NCI-H82 (cell line): ENCODE measurements at places on chromosomes 12 and 14.

GRCh38 chr12:14993537-14994266 lies 20.9 kb downstream of the PDE6H start:
- DNase-seq: no peak

DNA sequence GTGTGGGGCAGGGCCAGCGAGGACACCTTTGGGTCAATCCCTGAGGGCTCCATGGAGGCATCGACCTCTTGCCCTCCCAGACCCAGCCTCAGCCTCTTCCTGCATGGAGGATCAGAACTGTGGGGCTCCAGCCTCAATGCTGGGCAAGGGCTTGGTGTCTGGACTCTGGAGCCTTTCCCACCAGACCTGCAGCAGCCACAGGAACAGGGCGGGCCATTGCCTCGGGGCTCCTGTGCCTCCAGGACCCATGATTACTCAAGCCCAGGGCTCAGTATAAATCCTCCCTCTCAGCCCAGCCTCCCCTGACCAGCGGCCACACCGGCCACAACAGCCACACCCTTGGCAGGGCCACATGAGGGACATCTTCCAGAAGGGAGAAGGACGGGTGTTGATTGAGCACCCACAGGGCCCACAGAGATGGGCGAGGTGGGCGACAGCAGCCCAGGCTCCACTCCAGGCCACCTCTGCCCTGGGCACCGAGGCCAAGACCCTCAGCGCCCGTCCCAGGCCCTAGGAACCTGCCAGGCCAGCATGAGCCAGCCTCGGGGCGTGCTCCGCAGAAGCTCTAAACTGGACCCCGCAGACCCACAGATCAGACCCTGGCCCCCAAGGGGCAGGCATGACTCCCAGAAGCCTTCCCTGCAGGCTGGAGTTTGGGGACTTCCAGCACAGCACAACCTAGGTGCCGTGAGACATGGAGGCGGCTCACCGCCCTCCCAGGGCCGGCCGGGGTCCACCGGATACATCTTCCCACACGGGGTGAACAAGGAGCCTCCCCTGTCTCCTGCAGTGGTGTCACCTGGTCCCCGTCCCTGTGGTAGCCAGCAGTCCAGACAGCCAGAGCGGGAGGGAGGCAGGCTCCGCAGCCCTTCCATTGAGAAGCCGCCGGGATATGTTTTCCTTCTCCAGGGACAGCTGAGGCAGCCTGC lies 25.1 kb downstream of the NCOR2 start:
- no peak for DNase-seq

DNA sequence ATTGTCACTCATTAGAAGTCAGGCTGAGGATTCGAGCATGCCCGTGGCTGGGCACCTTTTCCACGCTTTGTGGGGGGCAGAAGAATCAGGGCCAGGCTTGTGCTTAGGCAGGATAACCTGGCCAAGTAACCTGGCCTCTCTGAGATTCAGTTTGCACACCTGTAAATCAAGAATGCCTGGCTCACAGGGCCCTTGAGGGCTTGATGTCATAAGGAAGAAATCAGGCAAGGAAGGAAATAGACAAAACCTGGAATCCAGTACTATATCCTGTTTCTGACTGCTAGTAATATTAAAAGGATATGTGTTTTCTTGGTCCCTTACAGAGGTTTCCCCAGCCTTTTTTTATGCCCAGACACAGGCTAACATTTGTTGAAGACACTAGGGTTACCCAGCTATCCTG lies 91.9 kb downstream of the SAMD4A start:
- no peak for DNase-seq

DNA sequence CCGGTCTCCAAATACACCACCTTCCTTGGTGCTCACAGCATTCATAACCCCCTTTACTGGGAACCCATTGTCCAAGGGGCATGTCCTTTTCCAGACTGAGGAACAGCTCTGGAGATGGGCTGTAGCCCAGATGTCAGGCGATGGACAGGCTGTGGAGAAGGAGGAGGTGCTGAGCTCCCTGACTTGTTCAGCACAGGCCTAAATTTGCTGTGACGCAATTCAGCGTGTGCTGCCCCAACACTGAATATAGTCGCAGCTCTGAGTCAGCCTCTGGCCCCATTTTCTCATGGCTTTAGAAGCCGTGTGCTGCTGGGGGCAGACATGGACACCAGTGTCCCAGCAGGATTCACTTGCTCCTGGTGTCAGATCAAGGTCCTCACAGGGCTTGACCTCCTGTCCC lies 269.1 kb downstream of the EMP1 start:
- DNase-seq: no peak

DNA sequence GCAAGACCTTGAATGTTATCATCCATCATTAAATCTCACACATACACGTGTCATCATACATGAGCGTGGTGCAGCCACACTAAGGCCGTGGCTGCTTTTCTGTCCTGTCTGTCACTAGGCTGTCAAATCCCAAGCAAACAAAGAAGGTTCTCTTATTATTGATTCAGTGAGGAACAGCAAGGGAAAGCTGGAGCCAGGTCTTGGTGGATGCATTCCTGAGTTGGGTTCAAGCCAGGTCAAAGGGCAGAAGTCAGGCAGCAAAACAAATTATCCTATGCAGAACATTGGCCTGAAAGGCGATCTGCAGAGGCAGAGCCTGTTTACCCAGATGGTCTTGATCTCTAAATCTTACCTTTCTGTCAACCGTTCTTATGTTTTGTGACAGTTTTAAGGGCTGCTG lies 252.3 kb downstream of the NEDD1 start:
- DNase-seq: peak; percentile 35

DNA sequence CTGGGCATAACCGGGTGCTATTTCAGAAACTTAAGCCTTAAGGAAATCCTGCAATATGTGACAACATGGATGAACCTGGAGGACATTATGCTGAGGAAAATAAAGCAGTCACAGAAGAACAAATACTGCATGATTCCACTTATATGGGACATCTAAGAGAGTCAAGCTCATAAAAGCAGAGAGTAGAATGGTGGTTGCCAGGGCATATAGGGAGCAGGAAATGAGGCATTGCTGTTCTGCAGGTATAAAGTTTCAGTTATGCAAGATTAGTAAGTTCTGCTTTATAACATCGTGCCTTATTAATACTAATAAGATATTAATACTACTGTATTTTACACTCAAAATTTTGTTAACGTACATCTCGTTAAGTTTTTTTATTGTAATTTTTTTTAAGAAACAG lies 124.2 kb upstream of the ATF1 start:
- no peak for DNase-seq

- no peak for DNase-seq
Observed at GRCh38 chr12:18798535-18799361, 60.8 kb downstream of the CAPZA3 start.

DNA sequence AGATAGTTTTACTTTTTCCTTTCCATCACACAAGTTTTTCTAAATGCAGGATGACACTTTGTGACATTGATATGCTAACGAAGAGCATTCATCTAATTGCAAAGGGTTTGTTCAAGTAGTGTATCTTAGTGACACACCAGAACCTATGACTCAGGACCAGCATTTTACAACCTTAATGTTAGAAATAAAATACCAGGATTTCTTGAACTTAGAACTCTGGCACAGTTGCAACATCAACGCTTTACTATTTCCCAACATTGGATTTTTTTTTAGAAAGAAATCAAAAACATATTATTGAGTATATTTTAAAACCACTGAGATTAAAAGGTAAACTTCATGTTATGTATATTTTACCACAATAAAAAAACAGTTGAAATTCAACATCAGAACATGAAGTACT lies 17.9 kb upstream of the PLEKHG6 start:
- DNase-seq: no peak

DNA sequence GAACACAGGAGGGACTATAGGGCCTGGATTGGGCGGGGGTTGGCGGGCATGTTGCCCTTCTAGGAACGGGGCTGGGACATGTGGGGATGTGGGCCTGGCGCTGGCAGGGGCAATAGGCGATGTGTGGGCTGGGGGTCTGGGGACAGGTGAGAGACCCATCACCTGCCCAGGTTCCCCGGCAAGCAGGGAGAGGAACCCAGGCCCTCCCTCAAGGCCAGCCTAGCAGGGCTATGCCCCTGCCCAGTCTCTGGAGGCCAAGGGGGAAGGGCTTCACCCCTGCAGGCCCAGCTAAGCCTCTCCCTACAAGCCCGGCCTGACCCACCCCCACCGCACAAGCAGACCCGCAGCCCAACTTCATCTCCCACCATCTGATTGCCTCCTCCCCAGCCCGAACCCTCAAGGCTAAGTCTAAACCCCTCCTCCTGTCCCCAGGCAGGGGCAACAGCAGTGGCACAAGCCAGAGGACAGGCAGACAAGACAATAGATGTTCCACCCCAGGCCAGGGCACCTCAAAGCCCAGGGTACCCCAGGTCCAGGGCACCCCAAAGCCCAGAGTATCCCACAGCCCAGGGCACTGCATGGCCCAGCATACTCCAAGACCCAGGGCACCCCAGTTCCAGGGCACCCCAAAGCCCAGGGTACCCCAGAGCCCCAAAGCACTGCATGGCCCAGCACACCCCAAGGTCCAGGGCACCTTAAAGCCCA lies 6.5 kb downstream of the JAG2 start:
- DNase-seq: no peak

GRCh38 chr14:72883109-72883508 lies 10.8 kb downstream of the DPF3 start:
- DNase-seq: no peak

GRCh38 chr12:42854208-42854607 lies 264.7 kb upstream of the PRICKLE1 start:
- DNase-seq: no peak

- DNase-seq: no peak
Observed at GRCh38 chr12:92905258-92905810, 23.8 kb downstream of the EEA1 start.

DNA sequence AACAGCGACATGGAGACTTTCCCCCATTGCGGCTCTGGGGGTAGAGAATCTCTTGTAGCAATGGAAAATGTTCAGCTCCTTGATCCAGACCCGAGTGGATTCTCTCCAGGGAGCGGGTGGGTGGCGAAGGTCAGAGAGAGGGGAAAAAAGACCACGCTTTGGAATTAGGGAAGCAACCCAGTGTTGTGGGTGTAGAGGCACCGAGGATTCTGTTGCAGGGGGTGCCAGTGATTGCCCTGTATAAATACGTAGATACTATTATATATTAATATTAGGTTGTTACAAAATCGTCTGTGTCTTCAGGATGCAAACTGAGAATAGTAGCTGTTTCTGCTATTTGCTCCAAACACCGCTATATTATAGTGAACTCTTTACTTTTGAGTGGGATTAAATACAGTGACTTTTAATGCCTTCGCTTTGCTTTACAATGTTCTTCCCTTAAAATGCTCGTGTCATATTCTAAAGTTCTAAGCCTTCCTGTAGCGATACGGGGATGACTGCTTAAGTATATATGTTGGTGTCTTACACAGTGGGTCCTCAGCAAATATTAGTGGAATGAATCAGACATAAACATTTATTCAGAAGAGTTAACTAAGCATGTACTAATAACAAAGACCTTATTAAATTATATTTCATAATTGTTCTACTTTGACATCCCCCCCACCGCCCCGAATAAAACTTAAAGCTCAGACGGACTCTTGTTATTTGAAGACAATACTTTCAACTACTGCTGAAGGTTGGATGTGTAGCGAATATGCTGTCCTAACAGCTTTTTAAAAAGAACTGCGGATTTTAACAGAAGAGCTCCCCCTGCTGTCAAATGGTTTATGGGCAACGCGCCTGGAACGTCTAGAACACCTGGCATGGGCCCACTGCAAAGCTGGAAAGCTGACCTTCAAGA lies 136.4 kb upstream of the KRAS start:
- peak; percentile 94 for DNase-seq

DNA sequence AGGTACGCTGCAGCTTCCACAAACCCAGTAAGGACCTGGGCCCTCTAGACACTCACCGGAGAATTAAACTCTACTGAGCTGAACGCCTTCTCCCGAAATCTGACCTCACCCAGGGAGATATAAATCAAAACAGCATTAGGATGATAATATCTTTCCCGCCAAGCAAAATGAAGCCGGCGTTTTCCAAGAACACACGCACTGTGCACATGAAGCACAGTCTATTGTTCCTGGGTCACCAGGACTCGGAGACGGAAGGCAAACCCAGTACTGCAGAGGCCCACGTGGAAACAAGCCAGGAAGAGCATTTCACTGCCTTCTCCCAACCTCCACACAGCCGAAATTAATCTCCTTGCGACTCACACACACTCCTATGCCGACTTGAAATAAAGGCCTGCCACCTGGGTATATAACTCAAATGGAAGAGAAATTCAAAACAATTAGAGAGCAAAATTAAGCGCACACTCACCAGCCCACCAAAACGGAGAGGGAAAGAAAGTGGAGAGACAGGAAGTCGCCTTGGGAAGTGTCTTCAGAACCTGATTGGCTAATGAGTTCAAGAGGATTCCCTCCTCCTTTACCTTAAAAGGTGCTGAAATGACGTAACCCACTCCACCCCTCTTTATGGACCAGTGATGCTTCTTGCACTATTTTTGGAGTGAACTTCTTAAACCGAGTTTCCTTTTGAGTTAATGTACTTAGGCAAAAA lies at the start of gene CCNB1IP1:
TSS of gene CCNB1IP1 (minus strand) at position 492 of the 706 bp plus-strand sequence. CDS start 16,756 bp downstream, outside the sequence.
- peak; percentile 94 for DNase-seq

DNA sequence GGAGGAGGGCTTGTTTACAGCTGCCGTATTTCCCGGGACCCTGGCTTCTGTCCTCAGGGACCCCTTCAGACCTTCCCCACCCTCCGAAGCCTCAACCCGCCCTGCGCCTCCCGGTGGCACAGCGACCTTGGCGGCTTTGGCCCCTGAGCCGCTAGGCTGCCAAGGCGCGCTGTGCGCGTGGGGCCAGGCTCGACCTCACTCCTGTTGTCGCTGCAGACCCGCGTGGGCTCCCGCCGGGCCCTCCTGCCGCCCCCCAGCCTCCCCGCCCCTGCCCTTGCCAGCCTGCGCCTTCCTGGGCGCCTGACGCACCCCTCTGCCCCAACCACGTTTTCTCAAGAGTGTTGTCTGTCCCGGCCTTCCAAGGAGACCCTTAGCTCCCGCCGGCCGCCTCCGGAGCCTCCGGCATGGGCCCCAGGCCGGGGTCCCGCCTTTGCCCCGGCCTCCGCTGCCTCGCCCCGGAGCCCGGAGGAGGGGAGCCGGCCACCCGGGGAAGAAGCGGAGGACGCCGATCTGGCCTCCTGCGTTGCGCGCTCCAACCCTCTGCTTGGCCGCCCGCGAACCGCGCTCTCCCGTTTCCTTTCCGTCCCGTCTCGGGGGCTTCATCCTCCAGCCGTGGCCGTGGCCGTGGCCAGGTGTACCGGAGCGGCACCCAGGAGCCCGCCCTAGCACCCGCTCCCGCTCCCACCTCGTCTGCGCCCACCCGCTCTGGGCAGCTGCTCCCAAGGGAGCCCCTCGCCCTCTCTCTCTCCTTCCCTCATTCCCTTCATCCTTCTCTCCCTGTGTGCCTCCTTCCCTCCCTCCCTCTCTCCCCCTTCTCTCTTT lies 19.9 kb downstream of the PPP2R5C start:
- no peak for DNase-seq

- no peak for DNase-seq
Observed at GRCh38 chr12:1504895-1505311, 89.5 kb downstream of the FBXL14 start.

GRCh38 chr12:102682366-102683289 lies 202.3 kb upstream of the IGF1 start:
- no peak for DNase-seq

- no peak for DNase-seq
Observed at GRCh38 chr12:111270239-111270638, 98.7 kb downstream of the PHETA1 start.
